ENCODE measurements at places on chromosomes 7 and 10.

DNA sequence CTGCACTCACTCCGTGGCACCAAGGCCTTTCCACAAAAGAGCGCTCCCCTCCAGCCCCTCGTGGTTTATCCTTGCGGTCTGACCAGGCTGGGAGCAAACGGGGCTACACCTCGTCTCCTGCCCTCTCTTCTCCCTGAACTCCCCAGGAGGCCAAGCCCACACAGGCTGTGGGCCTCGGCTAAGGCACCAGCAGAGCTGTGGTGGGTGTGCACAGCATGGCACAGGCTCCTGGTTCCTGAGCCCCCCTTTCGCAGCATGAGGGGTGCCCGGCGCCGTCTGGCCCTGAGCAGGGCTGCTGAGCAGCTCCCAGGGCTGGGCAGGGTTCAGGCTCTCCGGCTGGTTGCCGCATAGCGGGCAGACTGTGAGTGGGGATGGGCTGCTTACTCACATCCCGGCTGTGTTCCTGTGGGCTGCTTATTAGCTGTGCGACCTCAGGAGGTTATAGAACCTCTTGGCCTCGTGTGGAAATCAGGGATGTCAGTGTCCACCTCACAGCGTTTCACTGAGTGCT, 90.4 kb downstream of the ZMIZ1 start:
- no peak for DNase-seq

GRCh38 chr7:27210441-27211083, 10.7 kb upstream of the HOXA13 start:
- DNase-seq: no peak

DNA sequence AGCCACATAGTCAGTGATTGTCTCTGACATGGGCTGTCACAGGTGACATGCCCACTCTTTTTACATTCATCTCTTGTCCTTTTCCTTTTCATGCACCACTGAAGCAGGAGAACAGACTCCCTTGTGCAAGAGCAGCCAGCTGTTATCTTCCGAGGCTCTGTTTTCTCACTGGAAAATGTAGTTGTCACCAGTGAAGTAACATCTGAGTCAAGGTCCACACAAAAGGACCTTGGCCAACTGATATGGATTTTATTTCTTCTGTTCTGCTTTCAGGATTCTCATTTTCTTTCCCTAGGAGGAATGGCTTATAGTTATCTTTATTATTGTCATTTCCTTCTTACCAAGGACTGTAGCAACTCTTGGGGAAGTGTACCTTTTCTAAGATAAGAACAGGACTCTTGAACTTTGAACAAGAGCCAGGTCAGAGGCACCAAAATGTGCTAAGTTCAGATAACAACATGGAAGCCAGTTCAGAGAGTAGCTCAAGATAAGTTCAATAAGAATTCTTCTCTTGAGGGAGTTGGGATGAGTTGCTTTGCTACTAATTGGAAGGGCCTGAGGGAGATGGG, 22.7 kb downstream of the AVPI1 start:
- no peak for DNase-seq

GRCh38 chr7:149846021-149846420, 7.8 kb downstream of the ZNF862 start:
- no peak for DNase-seq

GRCh38 chr10:11934262-11934661, 108.3 kb downstream of the UPF2 start:
- no peak for DNase-seq

DNA sequence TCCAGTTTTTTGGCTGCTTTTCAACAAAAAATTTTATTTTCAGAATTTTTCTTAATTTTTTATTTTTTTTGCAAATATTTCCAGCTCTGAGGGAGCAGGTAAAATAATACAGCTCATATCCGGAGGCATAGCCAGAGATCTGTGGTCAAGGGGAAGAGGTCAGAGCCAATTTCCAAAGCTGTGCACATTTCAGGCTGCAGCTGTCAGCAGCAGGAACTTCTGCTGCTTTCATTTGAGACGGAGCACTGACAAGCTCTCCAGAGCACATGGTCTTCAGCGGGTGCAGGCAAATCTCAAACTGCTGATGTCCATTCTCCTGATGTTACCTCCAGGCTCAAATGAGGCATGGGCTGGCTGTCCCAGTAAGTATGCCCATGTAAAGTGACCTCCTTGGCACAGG, 31.1 kb downstream of the SLC26A4 start:
- no peak for DNase-seq

DNA sequence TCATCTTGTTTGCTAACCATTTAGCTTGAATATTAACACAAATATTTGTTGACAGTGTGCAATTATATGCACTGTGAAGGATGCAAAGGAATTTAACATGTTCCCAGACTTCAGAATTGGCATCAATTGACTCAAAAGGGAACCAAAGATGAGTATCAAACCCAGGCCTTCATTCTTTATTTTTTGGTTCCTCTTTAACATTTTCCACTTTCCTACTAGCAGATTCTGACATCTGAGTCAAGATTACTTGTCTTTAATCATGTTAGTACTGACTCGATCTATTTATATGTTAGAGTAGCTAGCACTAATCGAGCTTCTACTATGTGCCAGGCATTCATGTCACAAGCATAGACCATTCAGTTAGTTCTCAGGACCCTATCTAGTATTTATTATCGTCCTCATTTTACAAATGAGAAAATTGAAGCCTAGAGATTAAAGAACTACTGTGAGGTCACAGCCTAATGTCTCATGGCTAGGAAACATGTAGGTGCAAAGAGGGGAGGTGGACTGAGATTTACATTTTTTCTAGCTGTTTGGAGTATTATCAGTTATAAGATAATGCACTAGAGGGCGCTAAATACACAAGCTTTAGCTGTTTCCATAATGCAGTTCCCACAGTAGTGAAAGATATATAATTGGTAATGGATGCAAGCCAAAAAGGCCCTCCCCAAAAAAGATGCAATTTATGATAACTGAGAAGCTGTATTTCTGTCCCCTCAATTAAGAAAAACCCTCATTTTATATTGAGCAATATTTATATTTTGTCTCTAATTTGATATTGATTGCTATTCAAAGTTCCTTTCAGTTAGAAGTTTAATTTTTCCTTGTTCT, 32.9 kb upstream of the KMT2E start:
- no peak for DNase-seq

DNA sequence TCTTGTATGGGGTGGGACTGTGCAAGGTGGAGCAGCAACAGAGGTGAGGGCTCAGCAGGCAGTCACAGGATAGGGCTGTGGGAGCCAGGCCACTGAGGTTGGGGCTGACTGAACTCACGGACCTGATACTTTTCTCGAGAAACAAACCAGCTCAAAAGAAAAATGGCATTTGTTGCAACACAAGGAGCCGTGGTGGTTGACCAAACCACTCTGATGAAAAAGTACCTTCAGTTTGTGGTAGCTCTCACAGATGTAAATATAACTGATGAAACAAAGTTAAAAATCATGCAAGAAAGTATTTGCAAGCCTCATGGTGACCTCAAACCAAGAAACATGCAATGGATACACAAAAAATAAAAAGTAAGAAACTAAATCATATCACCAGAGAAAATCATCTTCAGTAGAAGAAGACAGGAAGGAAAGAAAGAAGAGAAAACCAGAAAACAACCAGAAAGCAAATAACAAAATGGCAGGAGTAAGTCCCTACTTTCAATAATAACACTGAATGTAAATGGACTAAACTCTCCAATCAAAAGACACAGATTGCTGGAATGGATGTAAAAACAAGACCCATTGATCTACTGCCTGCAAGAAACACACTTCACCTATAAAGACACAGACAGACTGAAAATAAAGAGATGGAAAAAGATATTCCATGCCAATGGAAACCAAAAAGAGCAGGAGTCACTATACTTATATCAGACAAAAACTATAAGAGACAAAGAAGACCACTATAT, 48.9 kb upstream of the DUSP5 start:
- DNase-seq: no peak

- no peak for DNase-seq
These were observed 40.4 kb downstream of the PIP4K2A start for GRCh38 chr10:22673785-22674572.

DNA sequence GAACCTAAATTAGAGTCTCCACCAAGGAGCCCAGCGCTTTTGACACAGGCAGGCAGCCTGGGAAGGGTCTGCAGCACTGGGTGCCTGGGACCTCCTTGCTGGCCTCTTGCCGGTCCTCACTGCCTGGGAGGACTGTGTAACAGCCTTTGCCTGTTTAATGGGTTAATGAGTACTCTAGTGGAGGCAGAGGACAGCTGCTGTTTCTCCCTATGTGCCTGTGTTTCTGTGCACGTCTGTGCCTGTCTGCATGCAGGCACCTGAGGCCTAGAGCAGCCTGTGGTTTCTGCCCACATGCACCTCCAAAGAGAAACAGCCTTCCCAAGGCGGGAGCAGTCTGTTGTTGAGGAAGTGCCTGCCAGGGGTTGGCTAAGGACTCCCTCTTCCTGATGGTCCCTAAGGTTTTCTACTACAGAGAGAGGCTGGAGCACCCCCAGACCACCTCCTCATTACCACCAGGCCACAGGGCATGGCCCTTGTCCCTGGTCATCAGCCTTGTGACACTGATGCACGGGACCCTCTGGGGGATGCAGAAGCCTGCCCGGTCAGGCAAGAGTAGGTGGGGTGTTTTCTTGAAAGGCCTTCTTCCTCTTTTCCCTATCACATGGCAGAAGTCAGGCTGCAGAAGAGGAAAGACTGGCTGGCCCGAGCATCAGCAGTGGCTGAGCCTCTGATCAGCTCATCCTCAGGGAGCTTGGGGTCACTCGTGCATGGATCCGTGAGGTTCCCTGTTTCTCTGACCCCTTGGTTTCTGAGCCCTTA, 14.2 kb downstream of the SLC29A3 start:
- DNase-seq: no peak

DNA sequence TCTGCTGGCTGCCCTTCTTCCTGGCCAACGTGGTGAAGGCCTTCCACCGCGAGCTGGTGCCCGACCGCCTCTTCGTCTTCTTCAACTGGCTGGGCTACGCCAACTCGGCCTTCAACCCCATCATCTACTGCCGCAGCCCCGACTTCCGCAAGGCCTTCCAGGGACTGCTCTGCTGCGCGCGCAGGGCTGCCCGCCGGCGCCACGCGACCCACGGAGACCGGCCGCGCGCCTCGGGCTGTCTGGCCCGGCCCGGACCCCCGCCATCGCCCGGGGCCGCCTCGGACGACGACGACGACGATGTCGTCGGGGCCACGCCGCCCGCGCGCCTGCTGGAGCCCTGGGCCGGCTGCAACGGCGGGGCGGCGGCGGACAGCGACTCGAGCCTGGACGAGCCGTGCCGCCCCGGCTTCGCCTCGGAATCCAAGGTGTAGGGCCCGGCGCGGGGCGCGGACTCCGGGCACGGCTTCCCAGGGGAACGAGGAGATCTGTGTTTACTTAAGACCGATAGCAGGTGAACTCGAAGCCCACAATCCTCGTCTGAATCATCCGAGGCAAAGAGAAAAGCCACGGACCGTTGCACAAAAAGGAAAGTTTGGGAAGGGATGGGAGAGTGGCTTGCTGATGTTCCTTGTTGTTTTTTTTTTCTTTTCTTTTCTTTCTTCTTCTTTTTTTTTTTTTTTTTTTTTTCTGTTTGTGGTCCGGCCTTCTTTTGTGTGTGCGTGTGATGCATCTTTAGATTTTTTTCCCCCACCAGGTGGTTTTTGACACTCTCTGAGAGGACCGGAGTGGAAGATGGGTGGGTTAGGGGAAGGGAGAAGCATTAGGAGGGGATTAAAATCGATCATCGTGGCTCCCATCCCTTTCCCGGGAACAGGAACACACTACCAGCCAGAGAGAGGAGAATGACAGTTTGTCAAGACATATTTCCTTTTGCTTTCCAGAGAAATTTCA, 1.7 kb downstream of the ADRB1 start:
- no peak for DNase-seq

DNA sequence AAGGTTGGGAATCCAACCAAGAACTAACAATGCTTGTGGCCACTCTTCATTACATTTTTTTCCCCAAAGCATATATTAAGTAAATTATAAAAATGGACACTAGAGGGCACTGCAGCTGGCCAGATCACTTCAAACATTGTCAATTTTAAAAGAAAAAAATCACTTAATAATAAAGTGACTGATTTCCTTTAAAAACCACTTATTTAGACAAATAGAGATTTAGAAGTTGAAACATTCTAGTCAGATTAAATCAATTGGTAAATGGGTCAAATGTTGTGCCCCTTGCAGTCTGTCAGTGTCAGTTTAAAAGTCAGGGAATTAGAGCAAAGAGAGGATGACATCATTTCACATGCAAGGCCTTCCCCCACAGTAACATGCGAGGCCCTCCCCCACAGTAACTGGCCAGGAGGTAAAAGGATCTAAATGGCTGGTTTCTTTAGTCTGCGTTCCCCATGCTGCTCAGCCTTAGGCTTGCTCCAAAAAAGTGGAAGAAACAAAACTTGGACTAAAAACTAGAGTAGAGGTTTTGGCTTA, 177.9 kb downstream of the SKAP2 start:
- no peak for DNase-seq

Data from stimulated activated CD8-positive, alpha-beta memory T cell treated with anti-CD3 and anti-CD28 coated beads, Interleukin-15, amount 100 ng/mL, for 24 hours (primary cell).